NCI-H2029 treated with DMSO at 0.1 percent for 48 hours (cell line): ENCODE measurements at places on chromosomes 16 and 17.

DNA sequence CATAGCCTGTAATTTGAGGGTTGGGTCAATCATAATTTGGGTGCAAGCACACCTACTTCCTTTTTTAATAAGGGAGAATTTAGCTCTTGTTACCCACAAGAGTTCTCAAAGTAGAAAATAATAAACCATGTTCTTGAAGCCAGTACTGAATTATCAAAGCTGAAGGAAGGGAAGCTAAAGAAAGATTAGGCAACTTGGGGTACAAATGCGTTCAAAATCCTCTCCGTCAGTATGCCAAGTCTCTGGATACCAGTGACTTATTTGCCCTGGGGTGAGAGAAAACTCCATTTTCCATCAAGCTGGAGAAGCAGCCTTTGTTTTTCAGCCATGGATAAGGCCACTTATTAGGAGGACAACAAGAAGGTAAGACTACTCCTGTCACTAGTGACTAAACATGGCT lies 23.5 kb upstream of the DHRS13 start:
- no peak for DNase-seq

DNA sequence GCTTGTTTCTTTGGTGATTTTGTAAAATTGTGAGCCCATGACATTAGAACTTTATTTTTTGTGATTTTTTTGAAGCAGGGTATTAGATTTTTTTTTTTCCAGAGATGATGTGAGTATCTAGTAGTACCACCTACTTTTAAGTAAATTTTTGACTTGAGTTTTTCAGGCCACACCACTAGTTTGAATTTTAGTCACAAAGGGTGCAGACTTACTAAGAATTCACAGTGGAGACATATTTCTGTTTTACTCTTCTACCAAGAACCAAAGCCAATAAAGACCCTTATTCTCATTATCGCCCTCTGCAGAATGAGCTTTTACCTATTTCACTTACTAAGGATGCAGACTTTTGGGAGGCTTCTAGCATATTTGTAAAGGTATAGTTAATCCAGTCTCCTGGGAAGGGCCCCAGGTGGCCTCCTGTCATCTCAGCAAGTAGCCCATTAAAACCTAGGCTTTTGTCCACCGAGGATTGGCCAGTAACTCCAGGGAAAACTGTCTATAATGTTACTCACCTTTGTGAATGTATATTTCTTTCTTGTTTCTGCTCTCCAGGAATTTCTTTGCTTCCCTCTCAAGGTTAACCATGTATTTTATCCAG lies 30.6 kb downstream of the NLK start:
- no peak for DNase-seq

DNA sequence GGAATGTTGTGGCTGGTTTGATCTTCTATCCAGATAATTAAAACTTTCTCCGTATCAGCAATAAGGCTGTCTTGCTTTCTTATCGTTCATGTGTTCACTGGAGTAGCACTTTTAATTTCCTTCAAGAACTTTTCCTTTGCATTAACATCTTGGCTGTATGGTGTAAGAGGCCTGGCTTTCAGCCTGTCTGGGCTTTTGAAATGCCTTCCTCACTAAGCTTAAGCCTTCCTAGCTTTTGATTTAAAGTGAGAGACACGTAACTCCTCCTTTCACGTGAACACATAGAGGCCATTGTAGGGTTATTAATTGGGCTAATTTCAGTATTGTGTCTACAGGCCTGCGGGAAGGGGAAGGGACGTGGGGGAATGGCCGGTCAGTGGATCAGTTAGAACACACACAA lies 42.9 kb downstream of the MSI2 start:
- DNase-seq: no peak

GRCh38 chr17:29771546-29771945 lies 148.8 kb upstream of the CORO6 start:
- no peak for DNase-seq

- DNase-seq: no peak
These were observed 75.5 kb downstream of the SHISA9 start for GRCh38 chr16:12976936-12977335.

GRCh38 chr17:58534331-58534730 lies 19.9 kb upstream of the MTMR4 start:
- DNase-seq: no peak

- DNase-seq: no peak
These were observed at the start of gene TMEM92 for GRCh38 chr17:50274142-50274896. TMEM92 (plus strand) TSS chr17:50274466; CDS start chr17:50274502, 36 bp downstream.

GRCh38 chr16:84223456-84223855 lies 16.4 kb downstream of the KCNG4 start:
- DNase-seq: no peak

DNA sequence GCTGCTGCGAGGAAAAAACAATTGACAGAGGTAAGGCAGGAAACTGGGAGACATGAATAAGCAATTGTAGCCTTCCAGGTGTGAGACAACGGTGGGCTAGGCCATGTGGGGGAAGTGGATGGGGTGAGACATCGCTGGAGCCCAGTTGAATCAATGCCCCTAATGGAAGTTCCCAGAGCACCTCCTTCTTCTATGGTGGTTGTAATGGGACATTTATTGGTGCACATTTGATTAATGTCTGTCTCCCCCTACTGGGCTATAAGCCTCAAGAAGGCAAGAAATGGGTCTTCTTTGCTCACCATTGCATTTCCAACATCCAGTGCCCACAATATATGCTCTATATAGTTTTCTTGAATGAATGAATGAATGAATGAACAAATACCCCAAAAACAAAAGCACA lies 22.7 kb upstream of the CD300E start:
- DNase-seq: no peak

DNA sequence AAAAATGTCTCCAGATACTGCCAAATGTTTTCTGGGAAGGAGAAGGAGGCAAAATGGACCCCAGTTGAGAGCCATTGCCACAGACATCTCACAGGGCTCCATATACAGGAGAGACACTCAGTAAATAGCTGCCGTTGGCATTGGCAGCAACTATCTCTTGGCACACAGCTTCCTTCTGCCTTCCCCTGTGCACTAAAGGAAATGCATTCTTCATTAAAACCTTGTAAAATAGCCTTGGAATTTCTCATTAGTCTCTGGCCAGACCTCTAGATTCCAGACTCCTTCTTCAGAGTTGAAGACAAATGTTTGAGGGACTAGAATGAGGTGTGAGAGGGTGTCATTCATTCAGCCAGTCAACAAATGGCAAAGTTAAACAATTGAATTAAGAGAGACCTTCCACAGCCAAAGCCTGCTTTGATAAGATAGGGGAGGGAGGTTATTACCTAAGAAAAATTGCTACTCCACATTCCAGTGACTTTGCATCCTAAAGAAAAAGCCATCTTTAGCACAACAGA lies 223.9 kb upstream of the HS3ST3A1 start:
- DNase-seq: no peak

DNA sequence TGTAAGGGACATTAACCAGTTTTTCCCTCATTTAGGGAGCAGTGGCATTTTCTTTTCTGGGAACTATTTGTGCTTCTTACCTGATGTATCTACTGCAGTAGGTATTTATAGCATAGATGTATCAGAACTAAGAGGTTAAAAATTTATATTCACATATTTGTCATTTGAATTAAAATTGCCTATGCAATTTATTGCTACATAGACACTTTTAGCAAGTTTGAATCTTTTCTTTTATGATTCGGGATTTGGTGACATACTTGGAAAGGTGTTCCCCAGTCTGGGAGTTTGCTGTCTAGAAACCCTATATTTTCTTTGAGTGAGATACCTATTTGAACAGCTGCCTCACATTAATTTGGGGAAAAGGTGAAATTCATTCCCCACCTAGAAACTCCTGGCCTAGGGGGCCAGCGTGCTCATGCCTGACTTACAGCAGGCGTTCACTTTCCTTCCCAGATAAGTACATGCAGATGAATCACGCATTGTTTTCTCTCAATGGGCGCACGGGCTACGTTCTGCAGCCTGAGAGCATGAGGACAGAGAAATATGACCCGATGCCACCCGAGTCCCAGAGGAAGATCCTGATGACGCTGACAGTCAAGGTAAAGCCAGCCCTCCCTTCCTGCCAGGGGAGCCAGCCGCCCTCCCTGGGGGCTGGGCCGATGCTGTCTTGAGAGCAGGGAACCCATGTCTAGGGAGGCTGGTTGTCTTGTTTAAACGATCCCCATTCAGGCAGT lies 73.8 kb downstream of the SDR42E1 start:
- DNase-seq: no peak

GRCh38 chr17:43463241-43463640 lies 20.5 kb upstream of the DHX8 start:
- DNase-seq: no peak

GRCh38 chr16:31085873-31086628 lies 2.7 kb downstream of the PRSS53 start:
- DNase-seq: no peak

- no peak for DNase-seq
These were observed 22.7 kb downstream of the CIBAR2 start for GRCh38 chr16:85089525-85089924.

GRCh38 chr17:36578671-36579070 lies 13.0 kb upstream of the DHRS11 start:
- no peak for DNase-seq

GRCh38 chr16:21285314-21285713 lies 7.2 kb upstream of the CRYM start:
- DNase-seq: no peak

DNA sequence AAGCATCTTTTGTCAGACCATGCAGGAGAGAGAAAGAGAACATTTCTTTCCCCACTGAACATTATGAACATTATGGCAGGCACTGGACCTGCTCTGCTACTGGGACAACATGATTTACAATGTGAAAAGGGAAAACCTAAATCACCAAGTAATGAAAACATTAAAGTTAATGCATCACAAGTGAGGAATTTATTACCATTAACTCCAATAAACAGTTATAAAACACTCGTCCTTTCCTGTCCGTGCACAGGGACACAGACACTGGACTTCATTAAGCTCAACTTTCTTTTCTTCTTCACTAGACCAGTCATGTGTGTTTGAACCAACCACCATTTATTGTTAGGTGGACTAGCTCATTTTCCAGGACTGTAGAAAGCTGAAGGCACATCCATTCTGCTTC lies 95.4 kb downstream of the SNX11 start:
- DNase-seq: no peak

- peak; percentile 84 for DNase-seq
These were observed at the start of gene KIF22 for GRCh38 chr16:29790183-29790948. KIF22 (plus strand) TSS chr16:29790751; CDS start chr16:29790760, 9 bp downstream.

DNA sequence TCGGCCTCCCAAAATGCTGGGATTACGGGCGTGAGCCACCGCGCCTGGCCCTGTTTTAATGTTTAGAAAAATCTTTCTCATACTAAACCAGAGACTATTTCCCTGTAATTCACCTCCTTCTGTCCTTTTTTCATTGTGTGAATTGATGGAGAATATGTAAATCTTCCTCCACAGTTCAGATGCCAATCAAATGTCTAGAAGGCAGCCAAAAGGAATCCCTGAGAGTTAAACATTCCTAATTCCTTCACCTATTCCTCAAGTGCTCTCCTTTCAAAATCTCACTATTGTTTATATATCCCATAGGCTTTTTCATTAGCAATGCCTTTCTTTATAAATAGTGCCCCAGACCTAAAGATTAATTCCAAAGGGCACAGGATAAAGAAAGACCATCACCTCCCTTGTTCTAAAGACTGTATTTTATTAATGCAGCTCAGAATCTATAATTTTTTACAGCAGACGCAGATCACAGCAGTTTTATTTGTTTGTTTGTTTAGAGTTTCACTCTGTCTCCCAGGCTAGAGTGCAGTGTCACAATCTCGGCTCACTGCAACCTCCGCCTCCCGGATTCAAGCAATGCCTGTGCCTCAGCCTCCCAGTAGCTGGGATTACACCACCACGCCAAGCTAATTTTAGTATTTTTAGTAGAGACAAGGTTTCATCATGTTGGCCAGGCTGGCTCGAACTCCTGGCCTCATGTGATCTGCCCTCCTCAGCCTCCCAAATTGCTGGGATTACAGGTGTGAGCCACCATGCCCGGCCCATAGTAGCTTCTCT lies 30.5 kb downstream of the COPZ2 start:
- DNase-seq: no peak

DNA sequence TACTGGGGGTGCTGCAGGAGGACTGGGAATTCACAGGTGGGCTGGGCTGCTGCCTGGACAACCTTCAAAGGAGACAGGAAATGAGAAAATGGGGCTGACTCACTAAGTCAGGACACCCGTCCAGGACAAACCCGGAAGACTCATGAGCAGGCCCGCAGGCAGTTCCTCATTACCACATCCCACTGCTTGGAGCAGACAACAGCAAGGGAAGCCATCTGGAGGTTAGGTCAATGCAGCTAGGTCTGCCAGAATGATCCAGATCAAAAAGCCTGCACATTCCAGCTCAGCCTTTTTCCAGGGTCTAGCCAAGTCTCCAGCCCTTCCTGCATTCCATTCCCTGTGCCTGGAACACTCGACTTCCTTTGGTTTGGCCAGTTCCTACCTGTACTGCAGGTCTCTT lies 536.5 kb upstream of the CDH11 start:
- DNase-seq: no peak

GRCh38 chr17:58233543-58233942 lies 4.8 kb upstream of the LPO start:
- DNase-seq: no peak

DNA sequence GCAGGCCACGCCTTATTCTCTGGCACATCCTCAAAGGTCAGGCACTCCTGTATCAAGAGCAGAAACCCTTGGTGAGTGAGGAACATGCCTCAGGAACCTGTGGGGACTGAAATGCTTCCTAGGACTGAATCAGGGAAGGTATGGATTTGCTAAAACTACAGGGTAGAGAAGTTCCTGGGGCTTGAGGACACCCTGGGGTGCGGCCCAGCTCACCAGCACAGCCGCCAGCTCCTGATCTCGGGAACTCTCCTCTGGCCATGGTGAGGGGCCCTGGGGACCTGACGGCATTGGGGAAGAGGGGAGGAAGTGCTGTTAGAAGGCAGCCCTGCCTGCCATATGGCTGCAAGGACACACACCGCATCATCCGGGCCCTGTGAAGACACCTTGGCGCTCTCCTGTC lies 7.5 kb downstream of the ZSCAN10 start:
- no peak for DNase-seq
